ENCODE measurements at places on chromosomes 5 and 9.

- no peak for DNase-seq
These were observed 16.6 kb upstream of the EGFL7 start for GRCh38 chr9:136645903-136646754.

DNA sequence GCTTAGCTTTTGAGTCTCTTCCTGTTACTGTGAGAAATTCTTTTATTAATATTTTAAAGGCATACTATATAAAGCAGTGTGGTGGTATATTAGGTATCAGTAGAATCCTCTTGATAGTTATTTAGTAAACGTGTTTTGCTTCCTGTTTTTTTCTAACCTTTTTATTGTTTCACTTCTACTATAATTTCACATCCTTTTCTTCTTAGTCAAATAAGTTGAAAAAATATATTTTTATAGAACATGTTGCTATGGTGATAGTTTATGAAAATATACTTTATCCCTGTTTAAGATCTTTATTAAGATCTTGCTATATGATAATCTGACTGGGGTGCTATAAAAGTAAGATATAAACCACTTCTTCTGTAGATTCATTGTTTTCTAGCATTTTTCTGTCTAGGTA, 2.1 kb downstream of the POLK start:
- DNase-seq, result no peak

GRCh38 chr9:95605101-95605500, 88.3 kb upstream of the PTCH1 start:
- DNase-seq, result no peak

DNA sequence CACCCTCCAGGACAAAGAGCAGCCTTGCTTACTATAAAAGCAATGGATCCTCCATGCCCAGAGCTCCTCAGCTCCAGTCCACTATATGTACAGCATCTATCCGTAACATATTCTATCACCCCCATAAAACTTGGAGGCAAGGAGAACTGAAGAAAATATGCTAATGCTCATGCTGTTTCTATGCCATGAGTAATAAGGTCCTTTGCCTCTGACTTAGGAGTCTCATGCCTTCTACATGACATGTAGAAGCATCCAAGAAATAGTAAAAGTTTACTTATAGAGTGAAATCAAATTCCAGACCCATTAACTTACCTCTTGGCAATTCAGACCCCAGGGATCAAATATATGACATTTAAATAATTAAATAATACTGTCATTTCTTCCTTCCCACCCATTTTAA, 33.7 kb downstream of the SSBP2 start:
- DNase-seq, result no peak

DNA sequence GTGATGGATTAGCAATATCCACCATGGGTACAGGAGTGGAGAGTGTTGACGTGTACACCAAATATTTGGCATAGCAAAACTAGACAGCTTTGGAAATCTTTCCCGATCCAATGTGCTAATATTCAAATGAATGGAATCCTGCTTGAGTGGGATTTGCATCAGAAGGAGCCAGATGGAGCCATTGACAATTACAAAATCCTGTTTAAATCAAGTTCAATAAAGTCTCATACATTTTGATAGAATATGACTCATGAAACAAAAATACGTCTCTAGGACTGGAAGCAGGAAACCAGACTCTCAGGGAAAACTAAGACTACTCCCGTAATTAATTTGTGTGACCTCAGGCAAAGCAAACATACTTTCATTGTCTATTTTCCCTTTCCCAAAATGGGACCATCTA, 13.0 kb downstream of the TNC start:
- no peak for DNase-seq

DNA sequence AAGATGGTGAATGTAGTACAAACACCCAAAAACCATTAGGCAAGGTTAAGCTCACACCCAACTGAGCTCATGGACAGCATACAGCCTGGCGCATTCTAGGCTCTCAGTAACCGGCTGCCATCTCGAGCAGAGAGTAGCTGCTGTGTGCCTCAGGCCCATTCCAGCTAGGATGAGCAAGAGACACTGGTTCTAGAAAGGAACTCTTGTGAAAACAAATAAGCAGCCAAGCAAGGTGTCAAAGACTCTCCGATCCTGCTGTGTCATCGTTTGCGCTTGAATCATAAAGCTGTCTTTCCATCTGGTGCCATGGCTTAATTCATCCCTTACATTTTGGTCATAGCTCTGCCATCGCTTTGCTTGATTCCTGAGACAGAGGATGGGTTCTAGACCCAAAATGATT, 135.4 kb upstream of the MSX2 start:
- DNase-seq, result no peak

- no peak for DNase-seq
These were observed 28.9 kb downstream of the HABP4 start for GRCh38 chr9:96478829-96479371.

DNA sequence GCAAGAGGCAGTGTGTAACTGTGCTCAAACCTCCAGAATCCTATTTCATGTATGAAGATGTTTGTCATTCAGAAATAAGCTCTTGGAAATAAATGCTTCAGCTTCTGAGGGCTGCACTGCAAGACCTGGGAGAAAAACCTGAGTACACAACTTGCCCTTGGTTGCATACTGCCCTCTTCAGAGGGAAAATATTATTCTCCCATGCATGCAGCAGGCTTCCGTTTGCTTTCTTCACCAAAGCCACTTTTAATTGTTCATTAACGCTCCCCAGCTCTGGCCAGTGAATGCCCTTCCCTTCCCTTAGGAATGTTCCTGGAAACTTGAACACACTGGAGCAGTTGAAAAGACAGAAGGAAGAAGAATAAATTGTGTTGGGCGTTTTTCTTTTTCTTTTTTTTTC, 2.5 kb upstream of the WHRN start:
- no peak for DNase-seq

- no peak for DNase-seq
These were observed 70.1 kb upstream of the PANK3 start for GRCh38 chr5:168649306-168649705.

DNA sequence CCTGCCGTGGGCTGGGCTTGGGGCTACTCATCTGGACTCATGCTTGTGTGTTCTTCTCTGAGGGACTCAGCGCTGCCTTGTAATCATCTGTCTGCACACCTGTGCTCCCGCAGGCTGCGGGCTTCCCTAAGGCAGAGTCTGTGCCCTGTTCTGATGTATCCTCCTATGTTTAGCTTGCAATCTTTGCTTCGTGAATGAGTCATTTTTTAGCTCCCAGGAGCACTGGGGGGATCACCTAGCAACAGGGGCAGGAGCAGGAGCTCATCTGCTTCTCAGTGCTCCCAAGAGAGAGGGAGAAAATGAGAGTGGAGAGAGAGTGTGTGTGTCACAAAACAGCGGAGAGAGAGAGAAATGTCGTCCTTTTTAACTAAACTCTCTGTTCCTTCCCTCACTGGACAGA, 202.4 kb upstream of the ZNF618 start:
- no peak for DNase-seq

DNA sequence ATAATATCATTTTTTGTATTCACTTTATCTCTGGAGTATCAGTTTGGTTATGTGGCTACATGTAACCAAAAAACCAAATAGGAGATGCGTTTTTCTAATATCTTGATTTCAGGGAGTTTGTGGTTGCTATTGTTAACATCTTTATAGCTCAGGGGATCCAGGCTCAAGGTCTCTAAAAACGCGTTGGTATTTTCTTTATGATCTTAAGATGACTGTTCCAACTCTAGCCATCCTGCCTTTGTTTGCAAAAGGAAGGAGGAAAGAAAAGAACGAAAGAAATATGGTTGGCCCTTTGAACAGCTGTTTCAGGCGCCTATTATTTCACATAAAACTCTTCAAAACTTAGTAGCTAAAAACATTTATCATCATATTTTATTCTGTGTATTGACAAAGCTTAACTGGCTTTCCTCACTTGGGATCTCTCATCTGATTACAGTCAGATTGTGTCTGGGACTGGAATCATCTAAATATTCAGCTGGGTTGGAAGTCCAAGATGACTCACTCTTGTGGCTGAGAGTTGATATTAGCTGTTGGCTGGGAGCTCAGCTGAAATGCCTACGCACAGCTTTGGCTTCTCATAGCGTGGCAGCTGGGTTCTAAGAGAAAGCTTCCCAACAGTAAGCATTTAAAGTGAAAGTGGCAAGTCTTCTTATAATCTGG, 60.1 kb downstream of the FAM174A start:
- DNase-seq, result peak; percentile 45

- no peak for DNase-seq
These were observed 279.9 kb downstream of the ASTN2 start for GRCh38 chr9:117134826-117135500.

DNA sequence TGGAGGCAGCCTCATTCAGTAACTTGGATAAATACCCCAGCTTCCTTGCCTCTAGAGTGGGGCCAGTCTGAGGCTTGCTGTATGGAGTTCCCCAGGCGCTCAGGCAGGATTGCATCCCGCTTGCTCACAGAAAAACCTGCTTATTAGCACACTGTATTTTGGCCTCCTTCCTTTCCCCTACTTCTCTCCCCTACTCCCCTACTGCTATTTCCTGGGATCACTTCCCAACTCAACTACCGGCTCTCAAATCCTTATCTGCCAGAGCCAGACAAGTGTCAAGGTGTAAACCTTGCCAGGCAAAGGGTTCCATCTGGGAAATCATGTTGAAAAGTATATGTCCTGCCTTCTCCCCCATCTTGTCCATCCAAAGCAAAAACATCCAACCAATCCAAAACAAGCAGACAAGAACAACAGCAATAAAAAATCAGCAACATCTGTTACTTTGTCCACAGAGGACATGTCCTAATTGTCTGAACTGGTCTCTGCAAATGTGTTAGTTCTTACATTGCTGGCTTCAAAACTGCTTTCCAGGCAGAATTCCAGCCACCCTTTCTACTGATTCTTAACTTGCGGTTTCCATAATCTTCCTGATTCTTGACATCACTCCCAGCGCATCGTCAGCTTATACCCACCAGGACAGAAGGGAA, 164.1 kb upstream of the SEMA6A start:
- DNase-seq, result no peak

- no peak for DNase-seq
These were observed 143.7 kb downstream of the ACTBL2 start for GRCh38 chr5:57338868-57339340.

- DNase-seq, result no peak
These were observed 378.8 kb upstream of the TUSC1 start for GRCh38 chr9:26057050-26057449.

DNA sequence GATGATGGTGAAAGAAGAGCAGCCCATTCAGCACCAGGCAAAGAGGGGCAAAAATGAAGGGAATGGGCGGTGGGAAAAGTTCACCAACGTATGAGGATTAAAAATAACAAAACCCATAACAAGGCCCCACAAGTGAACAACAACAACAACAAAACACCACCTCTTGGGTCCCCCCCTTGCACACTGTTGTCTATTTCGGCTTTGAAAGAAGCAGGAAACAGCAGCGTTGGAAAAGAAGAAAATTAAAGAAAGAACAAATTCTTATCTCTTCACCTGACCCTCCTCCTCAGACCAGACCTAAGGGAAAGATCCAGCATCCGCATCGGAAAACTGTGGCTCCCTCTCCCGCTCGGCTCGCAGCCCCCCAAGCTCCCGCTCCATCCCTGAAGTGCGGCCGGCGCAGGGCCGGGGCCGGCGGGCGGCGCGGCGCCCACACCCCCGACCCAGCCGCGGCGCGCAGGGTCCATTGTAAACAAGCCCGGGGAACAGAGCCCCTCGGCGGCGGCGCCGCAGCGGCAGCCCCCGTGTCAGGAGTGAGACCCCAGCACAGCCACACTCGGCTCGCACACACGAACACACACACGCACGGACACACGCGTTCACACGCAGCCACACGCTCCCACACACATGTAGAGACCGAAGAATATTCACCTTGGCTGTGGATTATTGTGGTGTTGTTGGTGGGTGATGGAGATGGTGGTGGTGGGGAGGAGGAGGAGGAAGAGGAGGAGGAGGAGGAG, 535 bp downstream of the RFX3 start:
- DNase-seq, result no peak

- no peak for DNase-seq
These were observed 4.2 kb downstream of the SURF6 start for GRCh38 chr9:133331641-133332380.

DNA sequence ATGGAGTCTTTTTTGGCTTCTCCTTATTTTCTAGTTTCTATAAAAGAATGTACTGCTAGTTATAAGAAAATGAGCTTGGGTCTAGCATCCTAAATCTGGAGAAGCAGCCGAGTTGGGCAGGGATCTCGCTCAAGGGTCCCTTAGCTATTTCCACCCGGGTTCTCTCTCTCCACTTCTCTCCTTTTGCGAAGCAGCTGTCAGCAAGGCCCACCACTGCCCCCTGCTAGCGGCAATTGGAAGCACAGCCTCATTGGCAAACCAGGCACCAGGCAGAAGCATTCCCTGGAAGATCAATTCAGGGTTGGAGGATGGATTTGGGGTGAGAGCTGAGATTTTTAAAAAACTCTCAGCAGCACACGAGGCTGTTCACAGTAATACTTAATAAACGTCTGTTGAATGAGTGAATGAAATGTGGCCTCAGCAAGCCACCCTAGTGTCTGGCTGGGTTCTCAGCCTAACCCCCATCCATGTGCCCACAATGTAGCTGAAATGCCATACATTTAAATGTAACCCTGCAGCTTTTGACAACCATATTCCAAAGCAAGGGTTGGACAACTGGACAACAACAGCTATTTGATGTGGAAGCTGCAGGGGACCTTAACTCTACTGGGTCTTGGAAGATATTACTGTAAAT, 34.6 kb upstream of the TNIP1 start:
- peak; percentile 33 for DNase-seq

GRCh38 chr5:169354921-169355320, 54.0 kb upstream of the SLIT3 start:
- DNase-seq, result no peak

DNA sequence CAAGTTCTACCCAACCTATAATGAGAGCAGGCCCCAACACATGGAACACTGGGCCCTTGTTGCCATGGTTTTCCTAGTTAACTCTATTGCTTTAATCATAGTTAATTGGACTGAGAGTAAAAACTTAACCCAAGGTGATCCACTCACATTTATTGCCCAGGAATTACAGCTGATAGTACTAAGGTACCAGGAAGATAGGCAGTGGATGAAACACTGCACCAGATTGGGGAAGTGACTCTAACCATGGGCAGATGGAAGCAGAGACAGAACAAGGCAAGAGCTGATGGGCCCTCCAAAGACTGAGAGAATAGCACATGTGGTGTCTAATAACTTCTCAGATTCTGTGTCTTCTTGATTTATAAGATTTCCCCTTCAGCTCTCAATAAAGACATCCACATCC, 145.7 kb upstream of the TRIM32 start:
- DNase-seq, result no peak

- DNase-seq, result no peak
These were observed 8.5 kb downstream of the TNC start for GRCh38 chr9:115109486-115109885.

DNA sequence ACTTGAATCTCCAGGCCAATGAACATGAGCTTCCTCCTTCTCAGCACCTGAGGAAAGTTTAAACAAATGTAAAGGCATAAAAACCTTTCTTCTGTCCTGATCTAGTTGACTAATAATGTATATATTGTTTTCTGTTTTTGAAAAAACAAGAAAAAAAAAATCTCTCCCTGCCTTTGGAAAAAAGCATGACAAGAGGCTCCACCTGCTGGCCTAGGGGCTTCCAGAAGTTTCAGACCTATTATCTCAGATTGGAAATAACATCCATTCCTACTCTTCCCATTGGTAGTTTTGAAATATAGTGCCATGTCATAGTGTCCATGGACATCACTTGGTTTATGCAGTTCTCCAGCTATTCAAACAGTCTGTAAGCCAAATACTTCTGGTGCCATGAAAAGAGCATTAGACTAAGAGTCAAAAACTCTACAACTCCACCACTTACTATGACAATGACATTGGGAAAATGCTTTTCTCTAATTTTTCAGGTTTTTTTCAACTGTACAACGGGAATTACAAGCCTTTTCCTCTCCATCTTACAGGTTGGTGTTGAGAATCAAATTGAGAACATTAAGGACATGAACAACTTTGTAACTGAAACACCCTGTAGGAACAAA, 409.6 kb upstream of the MPDZ start:
- DNase-seq, result no peak
